Cortex of kidney (tissue), 1 donor: ENCODE measurements at places on chromosomes 3 and 15.

DNA sequence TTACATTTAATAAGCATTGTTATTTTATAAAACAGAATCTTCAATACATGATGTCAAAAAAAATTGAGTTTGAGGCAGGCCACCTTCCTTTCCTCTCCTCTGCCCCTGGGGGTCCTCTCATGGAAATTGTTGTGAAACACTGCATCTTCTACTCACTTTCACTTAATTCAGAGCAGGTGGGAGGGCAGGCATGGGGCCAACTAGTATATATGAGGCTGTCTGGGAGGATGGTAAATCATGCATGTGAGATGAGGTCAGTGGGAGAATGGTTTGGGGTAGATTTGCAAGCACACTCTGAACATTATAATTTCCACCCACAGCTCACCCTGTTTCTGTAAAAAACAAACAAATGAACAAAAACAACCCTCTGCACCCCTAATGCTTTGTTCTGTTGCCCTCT is 10.4 kb upstream of the CCDC14 start:
- DNase-seq, result no peak

DNA sequence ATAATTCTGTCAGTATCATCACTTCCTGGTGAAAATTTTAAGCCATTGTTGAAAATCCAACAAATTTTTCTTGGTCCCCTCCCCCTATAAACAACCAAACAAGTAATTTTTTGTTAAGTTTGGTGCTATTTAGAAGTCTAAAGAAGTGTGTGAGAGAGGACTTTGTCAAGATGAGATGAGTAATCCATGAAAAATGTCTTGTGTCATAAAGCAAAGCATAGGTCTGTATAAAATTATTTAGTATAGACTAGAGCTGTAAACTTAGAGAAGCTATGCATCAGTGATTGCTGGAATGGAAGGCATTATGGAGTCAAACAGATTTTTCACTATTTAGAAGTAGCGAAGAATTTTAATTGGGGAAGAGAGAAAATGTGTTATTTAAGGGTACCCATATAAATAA is 31.4 kb downstream of the MAPK6 start:
- DNase-seq, result no peak

DNA sequence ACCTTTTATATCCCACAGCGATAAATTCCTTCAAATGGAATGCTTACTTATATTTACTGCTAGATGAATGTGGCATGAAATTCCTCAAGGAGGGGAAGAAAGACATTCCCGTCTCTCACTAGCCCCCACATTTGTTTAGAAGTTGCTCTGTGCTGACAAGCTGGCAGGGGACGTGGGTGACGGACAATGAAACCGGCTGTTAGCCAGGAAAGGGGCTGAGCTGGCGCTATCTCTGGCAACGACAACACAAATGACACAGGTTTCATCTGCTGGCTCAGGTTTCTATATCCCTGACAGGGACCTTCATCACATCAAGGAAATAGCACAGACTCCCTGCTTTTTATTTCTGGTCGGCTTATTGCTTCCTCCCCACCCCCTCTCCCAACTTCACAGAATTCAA is 15.8 kb downstream of the RUVBL1 start:
- no peak for DNase-seq

DNA sequence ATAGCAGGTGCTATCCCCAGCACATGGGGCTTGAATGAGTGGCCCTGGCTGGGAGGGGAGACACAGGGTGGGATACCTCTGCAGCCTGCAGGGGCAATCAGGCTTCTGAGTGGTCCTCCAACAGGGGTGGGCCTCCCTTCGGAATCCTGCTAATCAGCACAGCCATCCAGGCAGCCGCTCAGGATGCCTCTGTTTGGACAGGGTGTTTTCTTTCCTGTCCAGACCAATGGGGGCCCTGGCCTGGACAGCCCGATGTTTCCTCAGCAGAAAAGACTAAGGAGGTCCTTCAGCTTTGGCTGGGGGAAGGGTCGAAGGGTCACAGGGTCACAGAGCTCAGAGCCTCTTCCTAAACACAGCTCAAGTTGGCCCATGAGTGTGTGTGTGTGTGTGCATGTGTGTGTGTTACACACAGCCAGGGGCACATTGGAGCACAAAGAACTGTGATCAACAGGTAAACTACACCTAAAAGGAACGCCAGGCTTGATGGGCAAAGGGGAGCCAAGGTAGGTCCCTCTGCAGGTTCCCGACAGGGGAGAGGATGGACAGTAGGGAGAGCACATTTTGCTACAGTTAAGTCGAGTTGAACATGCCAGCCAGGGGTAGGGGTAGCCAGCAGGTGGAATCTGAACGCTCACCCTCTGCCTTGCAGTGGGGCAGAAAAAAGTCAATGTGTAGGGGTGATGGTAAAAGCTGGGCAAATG is 1.1 kb upstream of the HAPLN3 start:
- no peak for DNase-seq

DNA sequence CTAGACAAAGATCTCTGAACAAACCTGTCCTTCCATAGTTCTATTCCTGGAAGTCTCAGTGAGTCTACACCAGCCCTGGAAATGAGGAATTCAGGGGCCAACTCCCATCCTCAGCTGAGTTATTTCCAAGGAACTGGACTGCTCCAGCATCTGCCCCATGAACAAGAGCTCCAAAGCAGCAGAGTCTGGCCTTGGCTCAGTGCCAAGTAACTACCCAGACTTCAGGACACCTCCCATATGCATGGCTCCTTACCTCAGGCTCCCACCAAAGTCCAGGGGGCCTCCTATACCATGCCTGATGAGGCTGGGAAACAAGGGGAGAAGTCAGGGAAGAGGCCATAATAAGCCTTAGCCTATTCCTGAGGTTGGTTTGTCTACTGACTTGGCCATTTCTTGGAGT is 45.0 kb downstream of the FAIM start:
- DNase-seq, result no peak

- no peak for DNase-seq
Observed at GRCh38 chr3:13303410-13303809, 116.7 kb downstream of the NUP210 start.
